Amniotic epithelial cell (primary cell): ENCODE measurements at places on chromosomes 6 and 20.

GRCh38 chr20:45611054-45611453 is 18.5 kb upstream of the WFDC10A start:
- peak; percentile 85 for DNase-seq

DNA sequence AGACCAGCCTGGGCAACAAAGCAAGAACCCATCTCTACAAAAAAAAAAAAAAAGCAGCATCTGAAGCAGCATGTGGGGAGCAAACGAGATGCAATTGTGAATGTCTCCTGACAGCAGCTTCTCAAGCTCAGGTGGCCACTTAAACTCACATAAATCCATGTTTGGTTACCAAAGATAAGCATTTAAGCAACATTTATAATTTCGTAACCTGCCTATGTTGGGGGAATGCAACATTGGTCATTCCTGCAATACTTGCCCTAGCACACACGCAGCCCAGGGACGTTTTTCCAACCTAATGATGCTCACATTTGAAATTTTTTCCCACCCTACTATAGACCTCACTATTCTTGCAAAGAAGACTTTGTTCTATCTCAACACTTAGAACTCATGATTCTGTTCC is 113.3 kb downstream of the ZFP64 start:
- DNase-seq, result peak; percentile 63

DNA sequence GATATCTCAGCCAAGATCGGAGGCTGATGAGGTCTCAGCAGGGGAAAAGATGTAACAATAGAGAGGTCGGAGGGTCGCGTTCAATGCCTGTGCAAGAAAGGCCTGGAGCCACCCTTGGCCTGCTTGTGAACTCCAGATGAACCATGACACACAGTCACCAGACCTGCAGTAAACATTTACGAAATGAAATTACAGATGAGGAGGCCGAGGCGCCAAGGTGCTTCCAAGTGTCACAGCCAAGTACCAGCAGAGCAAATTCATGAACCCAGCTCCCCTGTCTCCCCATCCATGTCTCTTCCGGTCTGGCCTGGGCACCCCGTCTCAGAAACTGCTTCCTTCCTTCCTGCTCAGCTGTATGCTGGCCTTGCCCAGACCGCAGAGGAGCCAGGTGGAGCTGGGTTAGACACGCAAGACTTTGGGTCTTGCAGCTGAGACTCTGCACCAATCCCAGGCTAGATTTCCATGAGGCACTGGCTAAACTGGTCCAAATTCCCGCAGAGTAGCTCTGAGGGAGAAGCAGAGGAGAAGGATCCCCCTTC is 48.1 kb downstream of the CHMP4B start:
- peak; percentile 62 for DNase-seq

DNA sequence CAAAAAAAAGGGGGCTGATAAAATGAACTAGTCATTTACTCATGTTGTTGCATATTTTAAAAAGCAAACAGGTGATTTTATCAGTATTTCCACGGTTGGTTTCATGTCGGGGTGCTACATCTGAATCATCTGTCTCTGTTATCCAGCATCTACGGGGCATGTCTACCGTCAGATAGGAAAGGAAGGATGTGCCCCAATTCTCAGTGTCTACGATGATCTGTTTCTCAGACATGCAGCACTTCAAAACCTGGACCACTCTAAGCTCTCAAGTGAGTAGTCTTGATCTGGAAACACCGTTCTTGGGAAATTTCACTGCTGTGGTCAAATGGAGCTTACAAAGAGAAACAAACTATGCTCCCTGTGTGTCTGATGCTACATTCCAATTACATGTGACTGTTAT is 240.3 kb upstream of the TAB2 start:
- DNase-seq, result peak; percentile 97
